ENCODE measurements at places on chromosomes 11 and 22.

DNA sequence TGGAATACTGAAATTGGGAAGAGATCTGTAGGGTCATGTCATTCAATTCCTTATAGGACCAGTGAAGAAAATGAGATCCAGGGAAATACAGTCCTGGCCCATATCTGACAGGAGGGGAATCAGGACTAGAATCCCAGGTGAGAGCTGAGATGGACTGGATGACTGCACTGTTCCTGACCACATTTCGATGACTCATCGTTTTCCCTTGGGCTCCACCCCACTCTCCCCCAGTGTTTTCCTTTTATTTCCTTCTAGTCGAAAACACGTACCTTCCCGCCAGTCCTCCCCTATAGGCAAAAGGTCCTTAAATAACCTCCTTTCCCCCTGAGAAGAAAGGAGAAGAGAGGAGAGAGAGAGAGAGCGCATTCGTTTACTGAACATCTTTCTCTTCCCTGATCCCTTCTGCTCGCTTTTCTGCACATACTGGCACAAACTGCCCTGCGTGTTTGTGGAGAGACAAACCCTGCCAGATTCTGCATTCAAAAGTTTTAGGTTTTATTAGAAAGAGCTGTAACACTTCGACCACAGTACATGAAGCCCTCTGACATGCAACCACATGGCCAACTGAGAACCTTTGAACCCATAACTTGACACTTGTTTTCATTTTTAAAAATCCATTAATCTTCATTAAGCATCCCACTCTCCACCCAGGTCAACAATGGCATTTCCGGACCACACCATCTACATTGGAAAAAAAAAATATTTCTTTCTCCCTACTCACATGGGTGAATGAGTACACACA is 565.7 kb downstream of the METTL15 start:
- no peak for DNase-seq

GRCh38 chr11:30281476-30282288 is 41.2 kb upstream of the ARL14EP start:
- no peak for DNase-seq

GRCh38 chr11:98277251-98277912 is 743.4 kb upstream of the CNTN5 start:
- DNase-seq: no peak

- no peak for DNase-seq
These were observed 49.7 kb upstream of the CARS1 start for GRCh38 chr11:3106736-3107524.

Measured in stimulated activated naive CD4-positive, alpha-beta T cell treated with Interleukin-2 at 50 U/mL for 16 hours (primary cell).